Glomerular endothelial cell (primary cell): ENCODE measurements at places on chromosomes 3 and 15.

DNA sequence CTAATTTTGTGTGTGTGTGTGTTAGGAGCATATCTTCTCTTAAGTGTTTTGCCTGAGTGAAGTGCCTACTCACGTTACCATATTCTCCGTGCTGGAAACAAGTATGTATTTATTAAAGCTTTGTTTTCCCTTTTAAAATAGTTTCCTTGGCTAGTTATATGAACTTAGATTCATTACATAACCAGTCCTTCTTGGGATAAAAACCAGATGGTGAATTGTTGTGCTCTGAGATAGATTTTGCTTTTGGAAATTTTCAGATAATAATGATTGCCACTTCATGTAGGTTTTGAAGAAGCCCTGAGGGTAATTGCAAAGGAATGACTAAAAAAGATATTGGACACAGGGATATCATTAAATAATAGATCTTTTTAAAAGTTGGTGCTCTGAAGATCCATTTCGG is 390.2 kb upstream of the SGO1 start:
- DNase-seq: no peak

DNA sequence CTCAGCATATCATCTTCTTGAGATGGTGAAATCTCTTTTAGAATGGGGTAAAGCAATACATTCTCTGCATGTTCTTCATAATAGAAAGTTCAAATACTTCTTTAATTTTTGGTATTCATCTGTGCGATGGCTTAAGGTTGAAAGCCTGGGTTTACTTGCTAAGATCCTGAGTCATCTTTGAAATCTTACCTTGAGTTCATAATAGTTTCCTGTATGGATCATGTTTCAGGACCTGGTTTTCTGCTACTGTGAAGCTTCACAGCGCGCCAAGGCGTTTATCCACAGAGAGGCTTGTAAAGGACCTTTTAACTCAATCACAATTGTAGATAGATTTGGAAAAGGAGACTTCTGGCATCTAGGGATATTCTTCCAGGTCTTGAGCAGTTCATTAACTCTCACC is 39.0 kb downstream of the MED12L start:
- no peak for DNase-seq

DNA sequence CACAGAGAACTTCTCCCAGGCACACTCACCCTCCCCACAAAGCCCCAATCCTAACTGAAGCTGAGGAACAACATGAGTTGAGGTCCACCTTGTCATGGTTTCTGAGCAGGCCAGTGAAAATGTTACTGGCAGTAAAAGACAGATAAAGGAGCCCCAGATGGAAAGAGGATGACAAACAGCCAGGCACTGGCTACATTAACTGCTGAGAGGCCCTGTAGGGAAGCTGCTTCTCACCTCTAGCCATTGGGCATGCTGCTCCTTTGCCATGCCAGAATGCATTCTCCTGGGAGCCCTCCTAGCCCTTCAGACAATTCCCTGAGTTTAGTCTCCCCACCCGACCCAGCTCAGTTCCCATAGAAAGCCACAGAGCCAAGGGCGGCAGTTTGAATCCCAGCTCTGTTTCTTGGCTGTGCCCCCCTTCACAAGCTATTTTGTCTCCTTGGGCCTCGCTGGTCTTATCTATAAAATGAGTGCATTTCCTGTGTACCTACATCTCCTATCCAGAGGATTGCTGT is 60.5 kb downstream of the LMCD1 start:
- no peak for DNase-seq

- no peak for DNase-seq
Observed at GRCh38 chr3:133995264-133995663, 34.5 kb downstream of the SLCO2A1 start.

GRCh38 chr15:40630313-40630712 is 36.3 kb downstream of the KNL1 start:
- no peak for DNase-seq

GRCh38 chr3:57538465-57538864 is 5.7 kb downstream of the DNAH12 start:
- DNase-seq: no peak
